ENCODE measurements at places on chromosomes 11 and 22. TPM values are rescaled to one million over a fixed set of nuclear protein-coding genes. Genes with fewer than 3 reads are reported as not detected.

DNA sequence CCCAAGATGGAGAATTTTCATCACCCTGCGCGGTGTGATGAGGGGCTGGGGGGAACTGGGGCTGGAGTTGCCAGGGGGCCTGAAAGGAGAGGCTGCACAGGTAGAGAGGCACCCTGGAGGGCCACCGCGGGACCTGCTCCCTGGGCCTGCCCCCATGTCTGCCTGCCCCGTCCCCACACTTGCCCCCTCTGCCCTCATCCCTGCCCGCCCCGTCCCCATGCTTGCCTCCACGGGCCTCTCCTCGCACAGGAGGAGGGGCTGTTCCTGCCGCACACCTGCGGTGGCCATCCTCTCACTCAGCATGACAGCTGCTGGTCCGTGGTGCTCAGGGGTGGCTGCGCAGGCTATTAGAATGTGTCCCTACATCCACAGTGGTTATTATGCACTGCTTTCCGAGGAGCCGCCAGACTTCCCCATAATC is 43.5 kb downstream of the LINC01488 start:
- DNase-seq: no peak

Gene HYOU1
- 114 TPM for polyA plus RNA-seq

Gene PGR
- polyA plus RNA-seq: 0.03 TPM

DNA sequence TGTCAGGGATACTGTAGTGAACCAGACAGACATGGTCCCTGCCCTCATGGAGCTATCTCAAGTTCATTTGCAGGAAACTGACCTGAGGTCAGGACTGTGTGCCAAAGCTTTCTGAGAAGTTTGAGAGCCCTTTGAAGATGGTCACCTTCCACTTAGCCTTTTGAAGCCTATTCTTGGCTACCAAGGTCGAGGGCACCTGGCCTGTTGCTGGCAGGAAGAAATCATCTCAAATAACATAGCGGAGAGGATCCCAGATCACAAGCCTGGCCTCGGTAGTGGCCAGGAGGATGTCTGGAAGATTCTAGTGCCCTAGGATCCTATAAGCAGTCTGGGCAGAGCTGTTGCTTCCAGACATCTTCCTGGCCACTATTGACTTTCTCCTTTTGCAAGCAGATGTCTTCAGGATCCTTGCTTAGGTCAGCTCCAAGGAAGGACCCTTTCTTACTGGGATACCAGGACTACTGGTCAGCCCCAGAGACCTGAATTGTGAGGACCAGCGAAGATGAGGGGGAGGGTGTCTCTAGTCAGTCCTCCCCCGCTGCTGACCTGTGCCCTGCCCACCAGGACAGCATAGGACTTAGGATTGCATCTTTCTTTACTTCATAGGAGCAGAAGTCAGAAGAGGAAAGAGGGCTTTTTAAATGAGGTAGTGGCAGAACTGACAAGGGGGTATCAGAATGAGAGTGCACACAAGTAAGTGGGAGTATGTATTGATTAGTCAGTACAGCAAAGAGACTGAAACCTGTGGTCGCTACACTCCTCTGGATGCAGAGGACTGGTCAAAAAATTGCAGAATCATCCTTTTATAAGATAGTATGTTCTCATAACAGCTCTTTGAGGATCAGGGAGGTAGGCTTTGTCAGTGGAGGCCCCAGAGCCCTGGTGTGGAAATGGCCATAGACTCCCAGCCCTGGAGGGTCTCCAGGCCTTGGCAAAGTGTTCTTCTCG is 94.8 kb downstream of the TEAD1 start:
- DNase-seq: no peak

- DNase-seq: no peak
These were observed 85.3 kb upstream of the HEPHL1 start for GRCh38 chr11:93935826-93936225.

Gene SCGB1C1
- polyA plus RNA-seq: 1.1 TPM

DNA sequence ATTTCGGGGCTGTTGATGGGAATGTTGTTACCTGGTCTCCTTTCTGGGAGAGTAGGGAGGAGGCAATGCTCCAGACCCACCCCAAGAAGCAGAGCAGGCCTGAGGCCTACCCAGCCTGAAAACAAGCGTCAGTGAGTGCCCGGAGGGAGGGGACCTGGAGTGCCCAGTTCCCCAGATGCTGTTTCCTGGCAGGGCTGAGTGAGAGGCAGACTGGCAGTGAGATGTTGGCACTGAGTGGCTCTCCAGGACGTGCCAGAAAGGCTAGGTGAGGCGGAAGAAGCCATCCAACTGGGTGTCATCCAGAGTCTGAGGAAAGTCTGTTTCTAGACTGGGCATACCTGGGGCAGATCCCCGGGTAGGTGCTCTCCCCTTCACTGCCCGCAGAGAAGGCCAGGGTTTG is 1.3 kb downstream of the POU2F3 start:
- no peak for DNase-seq

DNA sequence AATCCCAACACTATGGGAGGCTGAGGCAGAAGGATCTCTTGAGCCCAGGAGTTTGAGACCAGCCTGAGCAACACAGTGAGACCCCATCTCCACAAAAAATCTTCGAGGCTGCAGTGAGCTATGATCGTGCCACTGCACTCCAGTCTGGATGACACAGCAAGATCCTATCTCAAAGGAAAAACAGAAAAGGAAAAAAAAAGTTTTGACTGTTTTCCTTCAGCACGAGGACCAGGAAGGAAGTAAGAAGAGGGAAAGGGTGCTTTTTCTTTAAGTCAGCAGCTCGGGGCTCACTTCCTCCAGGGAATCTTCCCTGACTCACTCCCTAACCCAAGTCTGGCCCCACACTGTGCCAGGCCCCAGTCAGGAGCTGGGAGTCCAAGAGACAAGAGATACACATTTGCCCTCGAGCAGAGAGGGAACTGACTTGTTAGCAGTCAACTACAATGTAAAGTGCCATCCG is 14.2 kb downstream of the ARRB1 start:
- DNase-seq: no peak

GRCh38 chr22:43227239-43227630 is 40.3 kb upstream of the TTLL12 start:
- no peak for DNase-seq

DNA sequence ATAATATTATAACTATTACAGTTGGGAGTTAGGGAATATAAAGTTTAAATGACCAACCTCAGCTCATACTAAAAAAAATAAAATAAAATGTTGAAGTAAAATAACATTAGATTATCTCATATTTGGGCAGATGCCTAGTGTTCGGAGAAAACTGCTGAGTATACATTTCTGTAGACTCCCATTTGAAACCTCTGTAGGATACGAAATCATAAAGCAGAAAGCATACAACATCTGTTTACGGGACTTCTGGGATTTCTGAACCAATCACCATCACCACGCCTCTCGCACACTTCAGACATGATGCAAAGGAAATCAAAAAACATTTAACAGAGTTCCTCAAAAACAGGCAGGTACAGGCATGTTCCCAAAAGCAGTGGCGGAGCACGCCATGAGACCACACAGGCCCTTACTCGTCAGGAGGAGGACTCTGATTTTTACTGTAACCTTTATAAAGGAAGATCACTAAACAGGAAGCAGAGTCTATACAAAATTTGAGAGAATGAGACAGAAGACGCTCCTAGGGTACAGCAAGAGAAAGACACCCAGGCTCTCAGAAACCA is 8.6 kb downstream of the ZNF195 start:
- DNase-seq: no peak

DNA sequence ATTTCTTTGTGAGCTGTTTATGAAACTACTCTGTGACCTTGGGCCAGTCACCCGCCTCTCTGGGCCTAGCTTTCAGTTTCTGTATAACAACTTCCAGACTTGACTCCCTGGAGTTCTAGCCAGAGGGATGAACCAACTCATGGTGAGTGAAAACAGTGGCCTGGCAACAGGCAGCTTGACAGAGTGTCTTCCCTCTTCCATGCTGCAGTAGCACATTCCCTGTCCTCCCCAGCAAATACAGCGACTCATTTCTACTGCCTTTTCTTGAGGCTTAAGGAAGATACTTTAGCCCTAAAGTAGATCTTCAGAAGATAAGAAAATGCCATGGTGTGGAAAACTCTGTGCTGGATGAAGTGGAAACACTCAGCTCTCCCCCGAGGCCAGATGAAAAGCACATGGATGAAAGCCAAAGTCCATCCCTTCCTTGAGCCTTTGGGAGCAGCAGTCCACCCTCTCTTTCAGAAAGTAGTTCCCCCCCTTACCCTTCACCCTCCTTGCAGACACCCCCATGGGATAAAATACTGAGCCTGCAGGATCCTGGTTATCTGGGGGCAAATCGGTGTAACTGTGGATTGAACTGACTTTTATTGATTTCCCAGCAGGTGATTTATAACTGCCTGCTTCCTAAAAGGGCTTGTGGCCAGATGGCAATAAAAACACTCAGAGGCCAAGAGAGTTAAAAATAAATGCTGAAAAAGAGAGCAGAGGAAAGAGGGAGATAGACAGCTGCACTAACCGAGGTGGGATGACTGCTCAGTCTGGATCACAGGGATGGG is 24.1 kb downstream of the IRAG1 start:
- DNase-seq: peak; percentile 43

Gene ARRB1
- 22.5 TPM for polyA plus RNA-seq

DNA sequence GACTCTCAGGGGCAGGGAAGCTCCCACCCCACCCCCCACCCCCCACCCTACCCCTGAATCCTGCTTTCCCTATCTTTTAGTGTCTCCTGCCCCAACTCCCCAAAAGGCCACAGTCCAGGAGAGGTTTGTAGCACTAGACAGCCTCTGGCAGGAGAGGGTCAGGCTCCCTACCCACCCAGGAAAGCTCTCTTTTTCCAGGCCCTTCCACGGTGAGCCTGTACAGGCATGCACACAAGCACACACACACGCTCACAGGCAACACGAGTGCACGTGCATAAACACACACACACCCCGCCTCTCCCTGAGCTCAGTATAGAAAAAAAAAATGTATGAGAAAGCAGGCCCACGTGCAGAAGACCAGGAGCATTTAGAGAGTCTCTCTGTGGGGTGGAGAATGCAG is 414.0 kb downstream of the MN1 start:
- DNase-seq: no peak

Gene CRYBA4
- polyA plus RNA-seq: not detected

DNA sequence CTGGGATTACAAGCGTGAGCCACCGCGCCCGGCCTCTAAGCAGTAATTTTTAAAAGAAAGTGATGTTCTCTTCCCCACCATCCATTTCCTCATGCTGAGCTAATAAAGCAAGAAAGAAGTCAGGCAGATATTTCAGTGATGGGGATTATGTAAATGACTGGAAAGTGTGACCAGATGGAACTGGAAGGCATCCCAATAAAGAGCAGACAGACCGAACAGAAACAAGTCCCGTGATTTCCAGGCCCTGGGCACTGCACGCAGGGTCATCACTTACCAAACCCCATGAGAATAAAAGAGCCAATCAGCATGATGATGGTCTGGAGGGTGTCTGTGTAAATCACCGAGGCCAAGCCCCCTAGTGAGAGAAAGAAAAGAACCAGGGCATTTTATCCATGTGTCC is 18.2 kb downstream of the SLC5A4 start:
- DNase-seq: no peak
